Ovary (tissue), 10 donors: ENCODE measurements at places on chromosomes 2 and 18. TPM values are rescaled to one million over a fixed set of nuclear protein-coding genes. Genes with fewer than 3 reads are reported as not detected.

DNA sequence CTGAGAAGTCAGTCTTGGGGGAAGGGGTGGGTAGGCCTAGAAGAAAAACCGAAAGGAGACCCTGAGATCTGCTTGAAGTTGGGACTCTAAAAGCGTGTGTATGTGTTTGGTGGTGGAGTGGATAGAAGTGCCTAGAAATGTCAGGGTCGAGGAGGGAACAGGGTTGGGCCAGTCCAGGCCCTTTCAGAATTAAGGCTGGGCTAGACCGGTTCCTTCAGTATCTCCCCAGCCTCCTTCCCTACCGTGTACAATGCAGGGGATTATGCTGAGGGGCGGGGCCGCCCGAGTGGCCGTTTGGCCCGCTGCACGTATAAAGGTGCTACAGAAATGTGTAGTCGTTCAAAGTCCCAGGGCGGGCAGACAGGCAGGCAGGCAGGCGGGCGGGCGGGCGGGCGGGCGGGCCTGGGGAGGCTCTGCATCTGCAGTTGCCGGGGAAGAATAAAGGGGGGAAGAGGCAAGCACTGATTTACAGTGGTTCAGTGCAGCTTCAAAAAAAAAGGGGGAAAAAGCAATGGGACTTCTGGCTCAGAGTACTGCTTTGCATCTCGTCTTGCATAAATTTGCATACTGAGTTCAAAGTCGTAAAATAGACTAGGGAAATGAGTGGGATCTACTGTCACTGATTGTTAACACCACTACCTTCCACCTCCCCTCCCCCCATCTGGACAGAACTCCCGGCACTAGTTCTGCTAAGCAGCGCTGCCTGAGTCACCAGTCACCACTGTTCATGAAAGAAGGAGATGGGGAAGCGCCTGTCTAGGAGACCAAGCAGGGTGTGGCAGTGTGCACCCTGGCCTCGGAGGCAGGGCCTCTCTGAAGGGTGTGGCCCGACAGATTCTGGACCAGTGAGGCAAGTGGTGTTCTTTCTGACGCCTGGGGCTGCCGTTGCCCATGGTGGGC lies 3.6 kb downstream of the IGFBP2 start:
- peak; percentile 49 for DNase-seq
- H3K4me1 ChIP-seq: peaks cover 11% of the 10 kb centered on the region
- no peaks in the 10 kb centered on the region for H3K36me3 ChIP-seq
- no peaks in the 10 kb centered on the region for H3K27me3 ChIP-seq
- H3K4me3 ChIP-seq: no peak overlapping the region

GRCh38 chr2:196238836-196239380 lies 67.5 kb upstream of the STK17B start:
- H3K27me3 ChIP-seq: no peaks in the 10 kb centered on the region
- DNase-seq: no peak
- H3K36me3 ChIP-seq: no peaks in the 10 kb centered on the region
- H3K4me3 ChIP-seq: no peak overlapping the region
- H3K4me1 ChIP-seq: no peaks in the 10 kb centered on the region
- no peak overlapping the region for H3K27ac ChIP-seq

GRCh38 chr18:78642296-78642951 lies 337.2 kb upstream of the SALL3 start:
- H3K27me3 ChIP-seq: no peaks in the 10 kb centered on the region
- no peaks in the 10 kb centered on the region for H3K4me1 ChIP-seq
- no peak overlapping the region for H3K27ac ChIP-seq
- no peak for DNase-seq
- no peak overlapping the region for H3K4me3 ChIP-seq

GRCh38 chr2:127594116-127594591 lies 51.8 kb upstream of the GPR17 start:
- no peaks in the 10 kb centered on the region for H3K36me3 ChIP-seq
- H3K27me3 ChIP-seq: no peaks in the 10 kb centered on the region
- H3K27ac ChIP-seq: no peak overlapping the region
- H3K4me3 ChIP-seq: no peak overlapping the region

DNA sequence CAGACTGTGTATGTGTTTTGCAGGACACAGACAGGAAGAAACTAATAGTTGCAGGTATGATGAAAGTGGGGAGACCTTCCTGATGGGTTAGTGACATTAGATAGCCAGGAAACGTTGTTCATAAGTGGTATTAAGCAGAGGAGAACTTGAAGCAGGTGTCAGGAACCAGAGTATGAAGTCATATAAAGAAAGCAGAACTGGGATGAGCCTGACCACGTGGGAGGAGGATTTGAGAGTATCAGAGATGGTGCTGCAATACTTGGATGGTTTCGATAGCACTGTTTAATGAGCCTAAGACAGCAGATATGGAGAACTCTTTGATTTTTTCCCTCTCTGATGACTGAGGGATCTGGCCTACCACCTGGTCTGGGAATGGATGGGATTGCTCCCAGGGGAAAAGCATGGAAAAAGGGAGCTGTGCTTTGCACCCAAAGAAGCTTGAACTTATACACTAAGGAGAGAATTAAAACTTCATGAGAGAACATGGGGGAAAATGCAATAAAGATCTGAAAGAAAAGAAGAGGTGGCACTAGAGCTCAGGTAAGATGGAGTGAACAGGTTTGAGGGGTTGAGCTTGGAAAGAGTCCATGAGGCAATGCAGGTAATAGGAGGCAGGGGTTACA lies 226.0 kb upstream of the LRRTM1 start:
- H3K27me3 ChIP-seq: no peaks in the 10 kb centered on the region
- no peak overlapping the region for H3K27ac ChIP-seq
- H3K4me3 ChIP-seq: no peak overlapping the region
- H3K36me3 ChIP-seq: no peaks in the 10 kb centered on the region

- H3K27me3 ChIP-seq: no peaks in the 10 kb centered on the region
- no peaks in the 10 kb centered on the region for H3K36me3 ChIP-seq
- DNase-seq: no peak
These were observed 24.2 kb downstream of the TET3 start for GRCh38 chr2:74008761-74009395.

The DOCK10 gene
- 28.9 TPM for total RNA-seq

The CREG2 gene
- total RNA-seq: not detected

The EGR4 gene
- 0.13 TPM for total RNA-seq
